ENCODE measurements at places on chromosomes 1 and 21.
A peak's percentile ranks its signal among the peaks of the same experiment; 100 is the strongest.

DNA sequence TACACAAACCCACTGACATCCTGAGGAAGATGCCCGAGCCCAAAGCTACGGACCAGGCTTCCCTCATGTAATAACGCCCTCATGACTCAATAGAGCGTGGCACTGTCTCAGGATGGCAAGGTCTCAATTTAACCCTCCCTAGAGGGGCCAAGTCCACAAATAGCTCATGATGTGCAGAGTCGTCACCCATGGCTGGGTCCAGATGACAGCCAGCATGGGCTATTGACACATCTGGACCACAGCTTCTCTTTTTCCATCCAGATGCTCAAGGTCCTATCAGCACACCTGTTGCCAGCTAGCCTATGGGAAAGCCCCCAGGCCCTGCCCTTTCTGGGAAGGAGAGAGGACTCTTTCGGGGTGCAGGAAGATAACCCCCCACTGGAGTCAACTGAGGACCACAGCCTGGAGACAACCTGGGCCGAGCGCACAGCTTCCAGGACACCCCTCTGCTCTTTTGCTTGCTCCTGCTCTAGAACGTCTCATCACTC is 2.8 kb downstream of the LAPTM5 start:
- no peak for DNase-seq

GRCh38 chr1:50156241-50157010 is 47.7 kb downstream of the ELAVL4 start:
- DNase-seq = no peak

GRCh38 chr1:204103431-204103741 is 30.5 kb downstream of the SOX13 start:
- DNase-seq = peak; percentile 18

- DNase-seq = peak; percentile 77
Measured at GRCh38 chr1:113912594-113913311, 7.6 kb downstream of the DCLRE1B start.

DNA sequence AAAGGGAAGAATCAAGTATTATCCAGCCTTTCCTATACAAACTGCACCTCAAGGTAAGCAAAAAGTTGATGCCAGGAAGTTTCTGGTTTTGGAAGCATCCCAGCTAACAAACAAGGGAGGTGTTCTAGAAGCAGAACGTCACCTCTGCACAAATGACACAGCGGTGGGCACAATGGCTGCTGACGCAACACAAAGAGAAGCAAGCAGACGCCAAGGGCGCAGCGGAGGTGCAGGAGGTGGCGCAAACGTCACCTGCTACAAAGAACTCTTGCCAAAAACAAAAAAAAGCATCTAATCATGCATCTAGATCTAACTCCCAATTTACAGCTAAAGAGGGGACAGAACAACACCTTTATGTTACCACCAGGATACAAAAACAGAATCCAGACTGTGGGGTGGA is 88.5 kb downstream of the NPHP4 start:
- no peak for DNase-seq

- DNase-seq = peak; percentile 44
Measured at GRCh38 chr1:6419804-6420453, at the start of gene HES2. Gene HES2, minus strand, starts transcription at chr1:6419919. Its CDS starts 99 bp downstream, at chr1:6419820.

DNA sequence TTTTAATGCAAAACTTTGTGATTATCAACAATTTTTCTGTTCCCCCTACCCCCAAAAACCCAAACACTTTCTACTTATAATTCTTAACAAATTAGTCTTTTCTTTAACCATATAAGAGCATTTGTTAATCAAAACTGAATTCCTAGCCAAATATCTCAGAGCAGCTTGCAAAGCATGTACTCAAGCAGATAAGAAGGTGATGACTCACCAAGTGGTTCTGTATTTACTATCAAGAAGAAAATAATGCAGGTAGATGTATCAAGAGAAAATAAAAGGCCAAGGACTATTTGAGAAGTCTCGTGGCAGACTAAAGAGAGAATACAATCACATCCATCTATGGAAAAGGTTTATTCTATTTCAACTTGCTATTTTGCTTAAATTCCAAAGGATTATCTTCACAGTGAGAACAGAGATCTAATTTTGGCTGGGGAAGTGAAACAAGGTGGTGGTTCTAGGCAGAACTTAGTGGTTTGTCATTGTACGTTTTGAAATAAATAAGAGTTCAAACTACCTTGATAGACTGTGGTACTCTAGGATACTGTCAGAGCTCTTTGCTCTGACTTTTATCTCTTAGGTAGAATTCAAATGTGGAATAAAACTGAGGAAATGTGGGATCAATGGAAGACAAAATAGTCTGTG is 94.7 kb upstream of the NRIP1 start:
- DNase-seq = no peak

- no peak for DNase-seq
Measured at GRCh38 chr1:67952071-67952470, 98.4 kb downstream of the DIRAS3 start.

- no peak for DNase-seq
Measured at GRCh38 chr1:118907466-118907865, 80.7 kb downstream of the TBX15 start.

- DNase-seq = no peak
Measured at GRCh38 chr1:247402120-247402675, 13.8 kb upstream of the NLRP3 start.

DNA sequence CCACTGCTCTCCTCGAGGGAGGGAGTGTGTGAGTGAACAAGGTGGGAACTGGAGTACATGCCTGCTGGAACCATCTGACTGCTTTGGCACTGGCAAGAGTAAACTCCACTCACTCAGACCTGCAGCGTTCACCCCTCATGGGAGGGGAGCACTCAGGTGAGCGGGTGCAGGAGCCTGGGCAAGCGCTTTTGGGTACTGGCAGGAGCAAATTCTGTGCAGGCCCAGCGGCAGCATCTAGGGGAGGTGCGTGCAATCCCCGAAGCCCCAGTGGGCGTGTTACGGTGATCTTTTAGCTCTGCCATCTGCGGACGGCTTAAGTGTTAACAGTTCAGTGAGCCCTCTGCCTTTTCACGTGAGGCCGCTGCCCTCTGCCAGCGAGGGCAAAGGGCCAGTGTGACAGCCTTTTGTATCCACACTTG is 127.4 kb downstream of the PATJ start:
- peak; percentile 39 for DNase-seq

DNA sequence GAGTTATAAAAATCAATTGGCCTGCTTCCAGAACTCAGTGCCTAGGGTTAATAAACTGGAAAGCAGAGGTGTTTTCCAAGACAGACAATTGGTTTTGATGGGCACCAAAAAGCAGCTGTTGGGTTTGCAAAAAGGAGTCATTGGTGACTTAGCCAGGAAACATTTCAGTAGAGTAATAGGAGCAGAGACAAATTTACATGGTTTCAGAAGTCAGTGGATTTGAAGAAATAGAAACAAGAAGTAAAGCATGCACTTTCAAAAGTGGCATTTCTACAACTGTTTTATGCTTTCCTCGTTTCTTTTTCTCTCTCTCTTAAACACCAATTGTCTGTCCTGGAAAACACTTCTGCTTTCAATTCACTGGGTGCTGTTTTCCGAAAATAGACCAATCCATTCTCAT is 87.8 kb downstream of the GLUL start:
- no peak for DNase-seq

DNA sequence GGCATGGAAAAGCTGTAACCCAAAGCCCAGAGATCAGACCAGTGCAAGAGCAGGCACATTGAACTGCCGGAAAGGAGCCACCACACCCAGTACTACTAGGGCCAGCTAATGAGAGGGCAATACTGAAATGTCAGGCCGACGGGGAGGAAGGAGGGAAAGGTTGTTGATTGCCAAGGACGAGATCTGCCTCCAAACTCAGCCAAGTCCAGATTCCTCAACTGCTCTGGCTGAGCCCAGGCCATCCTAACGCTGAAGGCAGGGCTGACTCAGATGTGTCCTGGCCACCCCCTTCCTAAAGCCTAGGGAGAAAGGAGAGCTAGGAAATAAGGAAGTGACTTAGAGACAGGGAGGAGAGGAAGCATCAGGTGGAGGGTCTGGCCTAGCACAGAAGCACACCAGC is 42.1 kb upstream of the IPO9 start:
- peak; percentile 66 for DNase-seq

DNA sequence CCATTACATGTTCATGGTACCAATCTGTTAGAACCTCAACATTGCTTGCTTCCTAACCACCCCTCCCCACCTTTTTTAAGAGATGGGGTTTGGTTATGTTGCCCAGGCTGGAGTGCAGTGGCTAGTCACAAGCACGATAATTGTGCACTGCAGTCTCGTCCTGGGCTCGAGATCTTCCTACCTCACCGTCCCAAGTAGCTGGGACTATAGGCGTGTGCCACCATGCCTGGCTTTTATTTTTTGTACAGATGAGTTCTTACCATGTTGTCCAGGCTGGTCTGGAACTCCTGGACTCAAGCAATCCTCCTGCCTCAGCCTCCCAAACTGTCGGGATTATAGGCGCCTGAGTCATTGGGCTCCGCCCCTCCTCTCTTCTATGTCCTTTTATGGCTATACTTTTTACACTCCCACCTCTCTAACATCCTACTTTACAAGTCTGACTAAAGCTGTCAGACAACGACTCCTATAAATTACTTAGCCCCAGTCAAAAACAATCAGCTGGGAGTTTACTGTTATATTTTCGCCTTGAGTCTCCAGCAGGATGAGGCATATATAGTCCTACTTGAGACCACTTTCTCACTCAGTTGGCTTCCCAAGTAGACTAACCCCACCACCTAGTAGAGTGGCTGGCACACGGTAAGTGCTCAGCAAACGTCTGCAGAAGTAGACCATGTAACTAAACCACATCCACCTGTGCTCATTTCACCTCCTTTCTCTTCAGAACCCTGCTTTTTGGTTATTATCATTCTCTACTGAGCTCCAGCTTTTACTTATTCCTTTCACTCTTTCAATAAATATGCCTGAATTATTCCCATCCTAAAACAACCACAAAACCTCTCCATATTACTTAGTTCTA is 13.8 kb downstream of the ENSA start:
- no peak for DNase-seq

GRCh38 chr1:227912866-227913265 is 34.9 kb downstream of the WNT9A start:
- DNase-seq = no peak

DNA sequence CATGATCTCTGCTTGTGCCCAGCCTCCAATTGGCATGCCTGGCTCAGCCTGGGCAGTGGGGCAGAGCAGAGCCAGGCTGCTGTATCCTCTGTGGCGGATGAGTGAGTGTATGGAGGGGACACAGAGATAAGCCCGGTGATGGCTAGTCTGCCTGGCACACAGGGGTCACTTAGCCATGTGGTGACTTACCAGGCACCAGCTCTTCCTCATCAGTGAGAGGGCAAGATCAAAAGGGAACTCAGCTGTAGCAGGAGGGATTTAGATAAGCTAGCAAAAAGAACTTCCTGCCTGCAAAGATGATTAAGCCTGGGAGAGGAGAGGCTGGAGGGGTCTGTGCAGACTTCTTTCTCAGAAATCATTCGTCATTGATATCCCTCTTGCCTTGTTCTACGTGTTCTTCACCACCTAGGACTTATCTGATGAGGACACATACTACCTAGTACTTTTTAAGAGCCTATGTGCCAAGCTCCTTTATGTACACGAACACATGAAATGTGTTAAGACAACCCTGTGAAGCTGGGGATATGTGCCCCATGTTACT is 7.9 kb downstream of the KIF21B start:
- no peak for DNase-seq

- DNase-seq = no peak
Measured at GRCh38 chr1:158930504-158930903, 848 bp upstream of the PYHIN1 start.

DNA sequence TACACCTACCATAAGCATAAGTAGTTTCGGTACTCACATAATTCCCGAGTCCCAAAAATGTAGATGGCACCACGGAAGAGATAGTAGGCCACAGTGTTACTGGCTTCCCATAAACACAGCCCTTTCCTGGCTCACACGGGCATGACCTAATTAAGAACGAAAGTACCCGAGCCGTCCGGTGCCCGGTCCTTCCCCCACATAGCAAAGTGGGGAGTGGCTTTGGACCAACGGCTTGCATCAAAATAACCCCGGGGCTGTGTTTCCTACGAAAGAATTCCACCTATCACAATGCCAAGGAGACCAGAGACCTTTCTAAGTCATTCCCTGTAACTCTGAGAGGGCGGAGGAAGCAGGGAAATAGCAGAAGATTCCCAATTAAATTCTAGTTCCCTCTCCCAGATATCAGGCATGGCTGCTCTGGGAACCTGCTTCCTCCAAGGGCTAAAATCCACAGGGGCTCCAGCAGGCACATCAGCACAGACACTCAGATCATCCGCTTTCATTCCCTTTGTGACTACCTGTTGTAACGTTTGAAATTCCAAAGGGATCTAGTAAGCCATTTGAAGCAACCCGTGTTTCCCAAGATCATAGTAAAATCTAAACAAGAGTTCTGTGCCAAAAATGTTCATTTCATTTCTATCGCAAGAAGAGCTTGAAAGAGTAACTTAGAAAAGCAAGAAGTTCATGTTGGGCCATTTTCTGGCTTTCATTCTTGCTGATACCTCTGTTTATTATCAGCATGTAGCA is at the start of gene TMPRSS3:
Gene TMPRSS3 (minus strand): TSS at position 148 of the 747 bp plus-strand sequence. CDS start 635 bp downstream, outside the sequence.
- no peak for DNase-seq

GRCh38 chr1:164598719-164599118 is 39.7 kb downstream of the PBX1 start:
- no peak for DNase-seq

GRCh38 chr1:100670083-100670482 is 49.5 kb upstream of the VCAM1 start:
- DNase-seq = no peak

- DNase-seq = no peak
Measured at GRCh38 chr1:30929944-30930525, 21.5 kb upstream of the SDC3 start.

DNA sequence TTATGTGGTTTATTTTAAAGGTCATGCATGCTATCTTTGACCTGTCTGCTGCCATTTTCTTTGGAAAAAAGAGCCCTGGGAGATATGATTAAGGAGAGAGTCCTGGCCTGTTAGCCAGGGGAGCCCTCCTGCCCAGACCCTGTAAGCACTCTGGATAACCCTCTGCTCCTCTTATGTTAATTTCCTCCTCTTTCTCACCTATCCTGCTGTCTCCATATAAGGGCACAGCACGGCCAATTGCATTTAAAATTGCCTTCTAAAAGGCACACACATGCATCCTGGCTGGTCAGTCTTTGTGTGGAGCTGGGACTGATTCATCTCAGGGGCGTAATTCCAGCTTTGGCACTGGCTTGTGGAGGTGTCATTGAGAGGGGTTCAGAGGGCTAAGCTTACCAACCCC is 158.9 kb downstream of the ST6GALNAC5 start:
- DNase-seq = no peak

DNA sequence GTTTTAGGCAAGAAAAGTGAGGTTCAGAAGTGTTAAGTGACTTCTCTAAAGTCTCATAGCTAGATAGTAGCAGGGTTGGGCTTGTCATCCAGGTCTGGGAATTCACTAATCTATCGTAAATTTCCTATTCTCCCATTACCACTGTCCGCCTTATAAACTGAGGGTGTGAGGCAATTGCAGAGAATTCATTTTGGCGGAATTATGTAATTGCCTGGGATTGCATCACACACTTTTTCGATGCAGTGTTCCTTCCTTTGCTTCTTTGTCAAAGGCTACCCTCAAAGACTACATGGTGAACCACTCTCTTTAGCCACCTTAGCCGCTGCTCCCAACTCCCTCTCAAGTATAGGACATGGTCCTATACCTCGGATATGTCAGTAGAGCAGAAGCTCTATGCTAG is 19.1 kb downstream of the SELP start:
- DNase-seq = no peak

- no peak for DNase-seq
Measured at GRCh38 chr1:39466413-39467107, 24.9 kb upstream of the BMP8A start.

GRCh38 chr1:169885207-169885606 is 8.5 kb downstream of the SCYL3 start:
- no peak for DNase-seq

GRCh38 chr1:158686111-158687009 is at the start of gene SPTA1:
Gene SPTA1, minus strand, starts transcription at chr1:158686715. Its CDS starts 198 bp downstream, at chr1:158686517.
- DNase-seq = no peak

Data from right cardiac atrium (tissue), 5 donors.